ENCODE measurements at places on chromosomes 6 and 20.

DNA sequence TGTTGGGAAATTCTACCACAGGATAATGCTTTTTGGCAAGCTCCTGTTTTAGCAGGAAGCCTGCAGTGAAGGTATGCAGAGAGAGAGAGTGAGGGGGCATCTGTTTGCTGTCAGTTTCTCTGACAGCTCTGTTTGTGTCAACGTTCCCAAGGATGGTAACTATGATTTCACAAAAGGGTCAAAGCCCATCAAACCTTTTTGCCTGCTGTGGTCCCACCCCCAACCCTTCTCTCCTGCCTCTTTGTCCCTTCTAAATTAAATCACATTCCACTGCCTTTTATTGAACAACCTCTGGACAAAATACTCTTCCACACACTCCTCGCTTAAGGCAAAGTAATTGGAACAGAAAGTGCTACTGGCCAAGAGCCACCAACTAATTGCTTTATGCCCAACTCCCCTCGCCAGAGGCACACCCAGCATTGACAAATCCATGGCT is 128.3 kb downstream of the TSHZ2 start:
- no peak for DNase-seq

GRCh38 chr6:170087941-170088581 is 202.8 kb downstream of the DLL1 start:
- DNase-seq, result no peak

- DNase-seq, result no peak
Observed at GRCh38 chr20:23212011-23212410, 125.9 kb upstream of the CD93 start.

DNA sequence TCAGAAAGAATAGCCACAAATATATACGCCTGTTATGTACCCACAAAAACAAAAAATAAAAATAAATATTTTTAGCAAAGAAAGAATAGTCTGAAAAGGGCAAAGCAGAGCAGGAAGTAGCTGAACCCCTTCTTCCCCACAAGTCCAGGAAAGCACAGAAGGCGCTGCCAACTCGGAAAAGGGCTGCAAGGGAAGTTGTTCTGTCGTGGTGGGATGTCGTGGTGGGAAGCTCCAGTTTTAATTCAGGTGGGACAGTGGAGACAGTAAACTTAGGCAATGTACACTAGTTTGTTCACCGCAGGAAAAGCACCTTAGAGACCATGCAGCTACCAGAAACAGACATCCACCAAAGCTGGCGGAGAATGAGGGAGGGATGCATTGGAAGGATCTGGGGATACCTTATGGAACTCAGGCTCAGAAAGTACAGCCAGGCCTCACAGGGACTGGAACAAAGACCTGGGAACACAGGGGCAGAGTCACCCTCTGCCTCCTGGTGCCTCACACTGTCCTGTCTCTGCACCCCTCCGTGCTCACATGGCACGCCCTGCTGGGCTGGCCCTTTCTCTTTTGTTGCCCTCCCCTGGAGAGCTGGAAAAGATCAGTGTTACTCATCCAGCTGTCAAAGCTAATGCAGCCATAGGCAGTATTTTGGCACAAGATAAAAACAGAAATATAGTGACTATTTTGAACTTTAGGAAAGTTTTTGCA is 3.3 kb upstream of the APMAP start:
- DNase-seq, result peak; percentile 30

DNA sequence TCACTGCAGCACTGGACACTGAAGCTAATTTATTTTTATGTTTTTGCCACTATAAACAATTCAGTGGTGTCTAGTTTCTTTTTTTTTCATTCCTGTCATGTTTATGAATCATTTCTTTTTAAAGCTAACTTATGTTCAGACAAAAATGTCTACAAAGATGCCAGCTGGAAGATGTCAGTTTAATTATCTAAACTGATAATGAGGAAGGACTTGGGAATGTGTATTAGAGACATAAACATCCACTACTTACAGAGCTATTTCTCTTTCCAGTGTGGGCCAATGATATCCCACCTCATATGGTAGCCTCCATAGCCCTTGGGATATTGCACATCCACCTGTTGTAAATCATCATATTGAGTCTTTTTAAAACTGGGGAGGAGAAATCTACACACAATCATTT is 132.1 kb upstream of the FAM184A start:
- no peak for DNase-seq

DNA sequence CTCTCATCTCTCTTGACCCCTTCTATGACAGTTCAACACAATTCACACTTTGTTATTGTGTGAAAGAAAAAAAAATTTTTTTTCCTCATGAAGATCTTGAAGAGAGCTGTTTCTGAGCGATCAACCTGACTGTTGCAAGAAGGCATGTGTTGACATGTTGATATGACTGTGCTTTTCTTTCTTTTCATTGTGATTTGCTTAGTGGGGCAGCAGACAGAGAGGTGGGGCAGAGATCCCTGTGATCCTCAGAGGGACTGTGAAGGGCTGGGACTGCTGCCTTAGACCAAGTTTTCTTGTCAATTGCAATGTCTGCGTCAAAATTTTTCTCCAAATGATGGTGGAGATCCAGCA is 70.8 kb upstream of the IYD start:
- DNase-seq, result no peak

DNA sequence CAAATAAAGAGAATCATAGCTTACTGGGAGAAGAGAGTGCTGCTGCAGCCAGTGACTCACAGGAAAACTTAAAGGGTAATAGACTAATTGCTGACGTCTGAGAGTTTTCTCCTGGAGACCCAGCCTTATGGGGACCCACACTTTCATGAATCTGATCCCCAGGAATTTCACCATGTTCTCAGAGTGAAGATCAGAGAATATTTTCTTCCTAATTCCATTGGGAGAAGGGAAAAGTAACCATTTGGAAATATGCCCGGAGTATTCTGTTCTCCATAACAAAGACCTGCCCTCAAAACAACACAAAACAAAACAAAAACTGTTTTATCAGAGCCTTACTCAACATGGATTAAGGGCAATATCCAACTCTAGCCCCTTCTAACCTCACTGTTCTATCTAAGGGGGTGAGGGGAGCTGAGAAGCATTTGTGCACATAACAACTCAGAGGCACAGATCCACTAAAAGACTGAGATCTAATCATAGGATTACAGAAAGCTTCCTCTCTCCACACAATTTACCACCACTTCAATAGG is 168.2 kb upstream of the SSTR4 start:
- DNase-seq, result no peak

GRCh38 chr6:159254186-159254585 is 85.0 kb downstream of the FNDC1 start:
- no peak for DNase-seq

GRCh38 chr6:57013521-57013926 is 33.0 kb upstream of the KIAA1586 start:
- no peak for DNase-seq

- DNase-seq, result no peak
Observed at GRCh38 chr20:19427913-19428312, 215.5 kb downstream of the SLC24A3 start.

- no peak for DNase-seq
Observed at GRCh38 chr6:100459592-100460184, 5.0 kb downstream of the SIM1 start.

DNA sequence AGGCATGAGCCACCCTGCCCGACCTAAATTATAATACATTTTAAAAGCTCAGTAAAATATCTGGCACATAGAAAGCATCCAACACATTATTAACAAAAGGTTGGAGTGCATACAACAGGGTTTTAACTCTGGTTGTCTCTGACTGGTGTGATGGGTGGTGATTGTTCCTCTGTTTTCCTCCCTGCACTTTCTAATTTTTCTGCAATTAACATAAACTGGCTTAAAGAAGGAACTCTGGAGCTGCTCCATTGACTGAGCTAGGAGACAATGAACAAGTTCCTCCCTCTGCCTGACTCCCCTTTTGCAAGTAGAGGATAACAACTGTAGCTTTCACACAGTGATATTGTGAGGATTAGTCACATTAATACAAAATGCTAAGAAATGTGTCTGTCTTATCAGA is 48.5 kb upstream of the SIRPG start:
- no peak for DNase-seq

- DNase-seq, result no peak
Observed at GRCh38 chr6:82861121-82861520, 204.5 kb downstream of the UBE3D start.

DNA sequence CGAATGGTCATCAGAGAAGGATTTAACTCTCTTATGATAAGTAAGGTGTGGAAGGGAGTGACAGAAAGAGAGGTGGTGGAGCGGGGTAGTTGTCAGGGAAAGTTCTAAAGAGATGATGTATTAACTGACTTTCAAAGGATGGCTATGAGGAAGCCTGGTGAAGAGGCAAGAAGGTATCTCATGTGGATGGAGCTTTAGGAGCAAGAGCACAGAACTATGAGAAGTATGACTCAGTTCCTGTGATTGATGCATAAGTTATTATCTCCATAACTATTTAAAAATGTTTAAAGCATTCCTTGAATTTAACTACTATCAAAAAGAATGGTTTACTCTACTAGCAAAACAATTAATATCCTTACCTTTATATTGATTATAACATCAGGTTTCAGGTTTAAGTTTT is 28.8 kb downstream of the AK9 start:
- DNase-seq, result no peak

Data from left hindlimb (tissue), 1 donor.